ENCODE measurements at places on chromosomes 1 and 21. TPM values are rescaled to one million over a fixed set of nuclear protein-coding genes. Genes with fewer than 3 reads are reported as not detected.

- DNase-seq, result no peak
Measured at GRCh38 chr1:5983361-5984103, 8.7 kb downstream of the NPHP4 start.

DNA sequence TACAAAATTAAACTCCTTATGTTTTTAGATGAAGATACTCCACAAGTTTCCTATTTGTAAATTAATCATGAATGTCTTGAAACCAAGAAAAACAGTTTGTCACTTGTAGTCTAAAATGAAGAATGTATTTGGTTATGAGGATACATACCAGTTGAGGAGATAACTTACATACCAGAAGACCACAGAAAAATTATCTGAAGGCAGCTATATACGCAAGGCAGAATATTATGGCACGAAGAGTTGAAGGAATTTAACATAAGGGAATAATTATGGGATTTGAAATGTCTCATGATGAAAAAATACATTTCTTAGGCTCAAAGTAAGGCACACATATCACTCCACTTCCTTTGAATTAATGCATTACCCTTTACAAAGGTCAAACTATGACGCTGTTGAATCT lies 73.3 kb downstream of the IFI44 start:
- DNase-seq, result no peak

- no peak for DNase-seq
Measured at GRCh38 chr1:197180252-197180878, 33.9 kb upstream of the ASPM start.

The PSRC1 gene
- total RNA-seq, result 1.7 TPM

- no peak for DNase-seq
Measured at GRCh38 chr1:150777544-150777943, 12.0 kb upstream of the CTSS start.

DNA sequence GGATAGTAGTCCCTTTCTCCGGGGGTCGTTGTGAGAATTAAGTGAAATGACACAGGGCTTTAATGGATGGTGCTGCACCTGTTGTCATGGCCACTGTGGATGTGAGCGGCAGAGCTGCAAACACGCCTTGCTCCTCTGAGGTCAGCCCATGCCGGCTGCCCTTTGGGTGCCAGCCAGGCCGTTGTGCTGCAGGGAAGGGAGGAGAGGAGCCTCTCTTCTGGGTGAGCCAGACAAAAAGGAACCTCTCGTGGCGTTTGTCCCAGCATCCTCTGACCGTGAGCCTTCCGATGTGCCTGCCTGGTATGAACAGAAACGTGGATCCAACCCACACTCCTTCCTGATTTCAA lies 383.0 kb upstream of the VAMP3 start:
- no peak for DNase-seq

DNA sequence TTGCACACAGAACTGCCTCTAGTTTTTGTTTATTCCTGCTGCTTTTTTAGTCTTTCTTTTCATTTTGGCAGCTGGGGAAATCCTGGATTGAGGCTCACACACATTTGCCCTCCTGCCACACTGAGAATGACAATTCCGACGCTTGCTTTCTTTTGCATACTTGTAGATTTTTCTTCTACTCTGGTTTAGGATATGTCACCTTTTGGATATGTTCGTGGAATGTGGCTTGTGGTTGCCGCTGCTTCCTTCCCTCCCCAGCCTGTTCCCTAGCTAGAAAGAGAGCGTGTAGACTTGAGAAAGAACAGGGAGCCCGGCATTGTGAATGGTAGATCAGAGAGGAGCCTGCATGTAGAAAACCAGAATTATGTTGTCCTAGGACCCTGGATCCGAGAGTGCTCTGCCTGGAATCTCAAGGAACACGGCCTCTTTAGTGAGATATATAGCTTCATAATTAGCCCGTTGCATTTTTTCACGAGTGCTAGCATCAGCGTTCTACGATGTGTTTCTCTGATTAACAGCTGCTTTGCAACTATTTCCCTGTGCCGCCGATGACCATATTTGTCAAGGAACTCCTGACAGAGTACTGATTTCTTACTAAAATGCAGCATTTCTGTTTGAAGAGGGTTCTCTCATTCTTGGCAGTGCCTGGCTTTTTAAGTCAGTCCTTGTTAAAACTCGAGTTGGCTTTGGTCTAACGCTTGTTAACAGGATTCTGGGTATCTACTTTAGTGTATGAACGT lies 56.2 kb downstream of the PEX14 start:
- DNase-seq, result no peak

The ADGRL4 gene
- 17.6 TPM for total RNA-seq

DNA sequence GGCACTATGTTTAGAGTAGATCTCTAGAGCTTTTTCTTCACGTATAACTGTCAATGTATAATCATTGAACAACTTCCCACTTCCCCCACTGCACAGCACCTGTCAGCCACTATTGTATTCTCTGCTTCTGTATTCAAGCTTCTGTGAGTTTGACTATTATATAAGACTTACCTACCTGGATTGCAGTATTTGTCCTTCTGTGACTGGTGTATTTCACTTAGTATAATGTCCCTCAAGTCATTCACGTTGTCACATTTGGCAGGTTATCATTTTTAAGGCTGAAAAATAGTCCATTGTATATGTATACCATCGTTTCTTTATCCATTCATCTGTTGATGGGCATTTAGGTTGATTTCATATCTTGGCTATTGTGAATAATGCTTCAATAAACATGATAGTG lies 969.5 kb upstream of the B3GALT2 start:
- DNase-seq, result no peak

The KRTAP24-1 gene
- not detected for total RNA-seq

Data from psoas muscle (tissue), 8 donors.